ENCODE measurements at places on chromosomes 12 and 14.

- no peak for DNase-seq
These were observed 76.3 kb downstream of the GRIP1 start for GRCh38 chr12:66602483-66603143.

DNA sequence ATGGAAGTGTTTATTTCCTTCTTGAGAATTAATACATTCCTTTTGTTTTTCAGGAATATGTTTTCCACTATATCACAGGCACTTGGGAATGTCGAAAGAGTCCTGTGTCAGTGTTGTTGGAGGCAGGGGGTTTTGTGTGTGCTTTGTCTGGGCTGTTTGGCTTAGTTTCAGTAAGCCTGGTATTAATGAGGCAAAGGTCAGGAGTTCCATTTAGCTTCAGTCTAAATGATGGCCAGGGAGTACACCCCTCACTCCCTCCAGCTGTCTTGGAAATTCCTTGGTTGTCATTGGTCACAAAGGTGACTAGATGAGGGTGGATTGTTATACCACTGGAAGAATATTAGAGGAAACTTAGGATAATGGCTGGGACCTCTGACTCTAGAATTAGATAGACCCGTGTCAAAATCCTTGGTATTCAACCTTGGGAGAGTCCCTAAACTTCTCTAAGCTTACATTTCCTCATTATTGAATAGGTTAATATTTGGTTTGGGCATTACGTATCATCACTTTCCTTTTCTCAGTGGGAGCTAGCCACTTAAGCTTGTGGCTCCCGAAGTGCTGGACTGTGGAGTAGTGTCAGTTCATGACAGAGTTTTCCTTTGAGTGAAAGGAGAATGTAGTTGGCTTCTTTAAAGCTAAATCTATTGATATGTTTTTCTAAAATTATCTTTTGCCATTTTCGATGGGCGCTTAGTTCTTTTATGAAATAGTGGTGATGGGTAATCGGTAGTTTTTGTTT is 5.2 kb downstream of the FRS2 start:
- DNase-seq, result peak; percentile 52

DNA sequence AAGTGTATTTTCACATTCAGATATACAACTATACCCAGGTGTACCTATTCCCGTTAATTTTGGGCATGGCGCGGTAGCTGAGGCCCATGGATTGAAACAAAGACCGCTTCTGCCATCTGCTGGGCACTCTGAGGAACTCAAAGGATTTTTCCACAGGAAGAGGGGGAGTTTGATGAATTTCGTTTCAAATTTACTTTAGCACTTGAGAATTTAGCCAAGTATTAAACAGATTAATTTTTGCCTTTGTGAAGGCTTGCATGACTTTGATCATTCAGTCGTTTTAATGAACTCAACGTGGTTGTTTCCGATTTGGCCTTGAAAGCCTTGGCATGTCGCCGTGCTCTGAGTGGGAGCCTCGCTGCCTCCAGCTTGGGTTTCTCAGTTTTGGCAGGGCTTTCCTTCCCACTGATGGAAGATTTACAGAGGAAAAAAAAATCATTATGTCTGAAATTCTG is 153.2 kb upstream of the DDHD1 start:
- DNase-seq, result peak; percentile 51

DNA sequence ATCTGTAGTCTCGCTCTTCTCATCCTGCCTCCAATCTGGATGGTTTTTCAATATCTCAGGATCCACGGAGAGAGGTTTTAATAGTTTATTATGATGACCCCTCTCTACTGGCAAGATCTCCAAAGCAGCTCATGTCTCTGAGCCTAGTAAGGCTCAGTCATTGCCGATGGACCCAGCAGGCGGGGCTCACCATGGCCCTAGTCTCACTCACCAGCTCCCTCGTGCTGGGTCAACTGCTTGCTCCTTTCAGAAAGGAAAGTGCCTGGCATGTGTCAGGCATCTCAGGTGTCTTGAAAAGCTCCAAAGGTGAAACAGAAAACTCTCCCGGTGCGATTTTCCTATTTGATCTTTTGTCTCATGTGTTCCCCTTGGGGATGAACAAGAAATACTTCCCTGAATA is 179.0 kb downstream of the CALM1 start:
- DNase-seq, result no peak

GRCh38 chr12:77382096-77382742 is 316.9 kb upstream of the E2F7 start:
- DNase-seq, result no peak

GRCh38 chr12:18146363-18146762 is 56.4 kb upstream of the RERGL start:
- no peak for DNase-seq

- DNase-seq, result peak; percentile 55
These were observed 118.7 kb downstream of the KSR2 start for GRCh38 chr12:117850048-117850447.

GRCh38 chr12:87425942-87426554 is 603.2 kb downstream of the C12orf50 start:
- DNase-seq, result no peak

- DNase-seq, result no peak
These were observed 71.9 kb downstream of the CRACR2A start for GRCh38 chr12:3680919-3681594.

DNA sequence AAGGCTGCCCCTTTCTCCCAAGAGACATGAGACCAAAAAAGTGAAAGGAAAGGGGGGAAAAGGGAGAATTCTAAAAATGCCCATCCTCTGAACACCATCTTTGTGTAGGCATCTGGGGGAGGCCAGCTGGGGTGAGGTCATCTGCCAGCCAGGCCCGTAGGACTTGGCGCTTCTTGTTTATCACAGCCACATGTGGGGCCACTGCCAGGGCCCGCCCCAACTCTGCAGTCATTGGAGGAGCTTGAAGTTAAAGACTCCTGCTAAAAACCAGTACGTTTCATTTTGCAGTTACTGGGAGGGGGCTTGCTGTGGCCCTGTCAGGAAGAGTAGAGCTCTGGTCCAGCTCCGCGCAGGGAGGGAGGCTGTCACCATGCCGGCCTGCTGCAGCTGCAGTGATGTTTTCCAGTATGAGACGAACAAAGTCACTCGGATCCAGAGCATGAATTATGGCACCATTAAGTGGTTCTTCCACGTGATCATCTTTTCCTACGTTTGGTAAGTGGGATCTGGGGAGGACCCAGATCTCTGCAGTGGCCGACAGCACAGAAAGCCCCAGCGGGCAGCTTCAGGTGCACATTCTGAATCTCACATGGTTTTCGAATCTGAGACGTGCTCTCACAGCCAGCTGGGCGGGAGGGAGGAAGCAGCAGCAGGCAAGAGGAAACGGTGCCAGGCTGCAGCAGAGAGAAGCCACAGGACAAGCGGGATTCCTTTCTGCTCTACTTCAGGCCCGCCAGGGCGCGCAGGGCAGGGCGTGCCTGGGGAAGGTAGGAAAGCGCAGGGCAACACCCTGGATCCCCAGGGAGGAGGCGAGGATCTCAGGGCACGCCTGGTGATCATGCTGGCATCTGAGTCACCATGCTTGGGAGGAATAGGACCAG is at the start of gene P2RX7:
TSS of gene P2RX7 (plus strand) at position 276 of the 881 bp plus-strand sequence. CDS start at position 371, 95 bp downstream.
- DNase-seq, result peak; percentile 46

GRCh38 chr12:32881107-32881506 is 15.5 kb downstream of the PKP2 start:
- no peak for DNase-seq

DNA sequence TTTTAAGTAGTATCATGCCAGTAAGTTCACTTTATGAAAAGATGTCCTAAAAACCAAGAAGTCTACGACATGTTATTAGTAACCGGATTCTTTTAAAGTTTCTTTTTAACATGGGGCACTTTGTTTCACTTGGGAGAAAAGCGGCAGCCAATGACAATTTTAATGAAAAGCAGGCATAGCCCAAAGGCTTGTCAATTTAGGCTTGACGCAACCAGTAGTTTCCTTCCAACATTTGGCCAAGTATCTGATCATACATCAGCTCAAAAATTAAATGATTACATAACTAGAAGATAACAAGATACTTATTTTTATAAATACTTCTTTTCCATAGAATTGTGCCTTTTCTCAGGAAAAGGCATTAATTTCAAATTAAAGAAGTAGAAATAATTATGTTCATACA is 112.8 kb downstream of the TXNDC16 start:
- no peak for DNase-seq

GRCh38 chr12:53353257-53353655 is 17.1 kb upstream of the SP7 start:
- DNase-seq, result no peak

- no peak for DNase-seq
These were observed 146.9 kb downstream of the BCL11B start for GRCh38 chr14:99125113-99125512.

- peak; percentile 7 for DNase-seq
These were observed 201.7 kb downstream of the EXOC5 start for GRCh38 chr14:57066887-57067513.

DNA sequence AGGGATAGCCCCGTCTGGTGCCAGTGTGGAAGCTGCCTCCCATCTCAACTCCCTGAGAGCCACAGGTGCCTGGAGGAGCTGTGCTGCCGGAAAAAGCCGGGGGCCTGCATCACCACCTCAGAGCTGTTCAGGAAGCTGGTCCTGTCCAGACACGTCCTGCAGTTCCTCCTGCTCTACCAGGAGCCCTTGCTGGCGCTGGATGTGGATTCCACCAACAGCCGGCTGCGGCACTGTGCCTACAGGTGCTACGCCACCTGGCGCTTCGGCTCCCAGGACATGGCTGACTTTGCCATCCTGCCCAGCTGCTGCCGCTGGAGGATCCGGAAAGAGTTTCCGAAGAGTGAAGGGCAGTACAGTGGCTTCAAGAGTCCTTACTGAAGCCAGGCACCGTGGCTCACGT is 25.5 kb upstream of the P2RX4 start:
- no peak for DNase-seq

DNA sequence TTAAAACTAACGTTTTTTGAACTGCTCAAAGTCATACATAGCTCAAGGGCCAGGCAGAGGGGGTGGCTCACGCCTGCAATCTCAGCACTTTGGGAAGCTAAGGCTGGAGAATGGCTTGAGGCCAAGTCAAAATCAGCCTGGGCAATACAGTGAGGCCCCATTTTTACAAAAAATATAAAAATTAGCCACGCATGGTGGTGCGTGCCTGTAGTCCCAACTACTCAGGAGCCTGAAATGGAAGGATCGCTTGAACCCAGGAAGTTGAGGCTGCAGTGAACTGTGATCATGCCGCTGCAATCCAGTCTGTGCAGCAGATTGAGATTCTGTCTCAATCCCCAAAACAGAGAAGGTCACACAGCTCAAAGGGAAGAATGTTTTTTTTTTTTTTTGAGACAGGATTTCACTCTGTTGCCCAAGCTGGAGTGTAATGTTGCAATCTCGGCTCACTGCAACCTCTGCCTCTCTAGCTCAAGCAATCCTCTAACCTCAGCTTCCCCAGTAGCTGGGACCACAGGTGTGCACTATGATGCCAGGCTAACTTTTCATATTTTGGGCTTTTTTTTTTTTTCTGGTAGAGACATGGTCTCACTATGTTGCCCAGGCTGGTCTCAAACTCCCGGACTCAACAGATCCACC is 2.9 kb downstream of the RBM23 start:
- DNase-seq, result peak; percentile 8

DNA sequence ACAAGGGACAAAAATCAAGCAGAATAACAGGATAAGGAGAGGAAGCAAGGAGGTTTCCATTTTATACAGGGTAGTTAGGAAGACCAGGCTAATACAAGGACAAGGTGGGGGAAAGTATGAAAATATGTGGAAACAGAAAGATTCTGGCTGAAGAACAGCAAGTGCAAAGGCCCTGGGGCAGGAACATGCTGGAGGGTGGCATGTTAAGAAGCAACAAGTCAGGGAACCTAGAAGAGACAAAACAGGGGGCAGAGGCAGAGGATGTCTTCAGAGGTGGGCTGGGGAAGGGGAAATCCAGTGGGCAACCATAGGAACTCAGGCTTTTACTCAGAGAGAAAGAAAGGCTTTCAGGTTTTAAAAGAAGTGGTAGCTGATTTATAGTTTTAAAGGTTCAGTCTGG is 54.8 kb downstream of the NT5DC3 start:
- no peak for DNase-seq

- DNase-seq, result no peak
These were observed 78.8 kb downstream of the DUSP6 start for GRCh38 chr12:89273525-89273924.

DNA sequence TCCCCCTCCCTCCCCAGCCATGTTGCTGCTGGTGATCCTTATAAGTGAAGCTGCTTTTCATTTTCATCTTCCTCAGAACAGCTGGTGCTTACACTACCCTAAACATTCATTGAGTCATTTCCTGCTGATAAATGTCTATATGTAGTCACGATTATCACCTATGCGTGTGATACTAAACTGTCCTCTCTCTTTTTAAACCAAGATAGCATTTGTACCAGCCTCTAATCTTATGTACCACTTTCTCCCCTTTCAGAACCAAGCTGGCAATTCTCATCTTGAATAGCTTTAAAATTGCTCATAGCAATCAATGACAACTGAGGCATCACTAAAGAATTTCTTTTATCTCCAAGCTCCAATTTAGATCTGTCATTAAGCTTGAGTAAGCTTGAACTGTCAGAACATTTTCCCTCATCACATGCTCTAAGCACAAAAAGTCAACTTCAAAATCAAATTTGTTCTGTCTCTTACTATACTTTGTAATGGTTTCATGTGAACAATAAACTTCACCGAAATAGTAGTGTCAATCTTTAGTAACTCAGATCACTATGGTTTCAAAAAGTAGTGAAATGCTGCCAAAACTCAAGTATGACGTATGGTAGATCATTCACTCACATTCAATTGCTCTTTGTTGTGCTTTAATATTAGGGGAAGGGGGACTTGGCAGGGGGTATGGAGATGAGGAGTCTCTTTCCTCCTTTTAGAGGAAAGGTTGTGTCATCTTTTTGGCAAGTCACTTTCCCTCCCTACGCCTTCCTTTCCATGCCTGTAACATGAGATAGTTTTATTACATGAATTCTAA is 178.1 kb upstream of the NOVA1 start:
- DNase-seq, result peak; percentile 68

DNA sequence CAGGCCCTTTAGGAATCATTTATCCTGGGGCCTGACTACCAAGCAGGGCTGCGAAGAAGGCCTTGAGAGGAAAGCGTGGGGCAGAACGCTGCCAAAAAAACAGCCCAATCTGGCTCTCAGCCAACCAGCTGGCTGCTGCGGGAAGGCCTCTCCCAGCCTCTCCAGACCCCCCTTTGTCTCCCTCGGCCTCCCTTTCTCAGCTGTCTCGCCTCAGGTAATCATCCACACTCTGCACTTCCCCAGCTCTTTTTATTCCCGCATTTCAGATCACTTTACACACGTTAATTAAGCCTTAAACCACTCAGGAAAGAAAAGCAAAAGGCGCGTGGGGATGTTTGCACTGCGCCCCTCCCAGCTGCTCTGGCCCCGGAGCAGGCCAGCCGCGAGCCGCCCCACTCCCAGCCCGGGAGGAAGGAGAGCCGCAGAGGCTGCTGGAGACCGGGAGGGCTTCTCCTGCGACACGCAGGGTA is 208.2 kb upstream of the FOXN3 start:
- no peak for DNase-seq

- peak; percentile 44 for DNase-seq
These were observed 514.8 kb downstream of the SLC6A15 start for GRCh38 chr12:84397846-84398245.

- DNase-seq, result no peak
These were observed 13.5 kb downstream of the AMN1 start for GRCh38 chr12:31715283-31715825.

GRCh38 chr12:26492406-26492805 is 297.0 kb downstream of the SSPN start:
- no peak for DNase-seq

GRCh38 chr14:23633160-23633701 is 2.9 kb upstream of the DHRS2 start:
- no peak for DNase-seq
